ENCODE measurements at places on chromosomes 3 and 15.
A peak's percentile ranks its signal among the peaks of the same experiment; 100 is the strongest.

- DNase-seq, result no peak
Measured at GRCh38 chr3:194375473-194376240, 6.1 kb upstream of the LRRC15 start.

DNA sequence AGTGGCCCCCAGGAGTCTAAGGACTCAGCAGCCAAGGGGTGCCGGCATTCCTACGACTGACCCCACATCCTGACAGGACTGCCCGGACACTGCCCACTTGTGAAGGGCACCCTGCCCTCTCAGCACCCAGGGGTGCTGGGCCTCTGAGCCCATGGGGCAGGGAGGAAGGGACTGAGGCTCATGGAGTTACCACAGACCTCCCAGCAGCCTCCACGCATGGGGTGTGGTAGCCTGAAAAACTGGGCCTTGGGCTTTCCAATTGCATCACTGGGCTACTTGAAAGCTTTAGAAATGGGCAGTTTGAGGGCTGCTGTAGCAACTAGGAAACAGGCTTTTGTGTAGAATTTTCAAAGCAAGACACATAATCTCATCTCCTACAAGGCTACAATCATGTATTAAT, 13.2 kb downstream of the TKT start:
- DNase-seq, result no peak

GRCh38 chr3:120615847-120616609, 19.9 kb downstream of the NDUFB4 start:
- DNase-seq, result peak; percentile 80

GRCh38 chr15:68785541-68785940, 35.2 kb downstream of the ANP32A start:
- no peak for DNase-seq

- DNase-seq, result no peak
Measured at GRCh38 chr3:150271591-150271960, 136.5 kb upstream of the TSC22D2 start.

DNA sequence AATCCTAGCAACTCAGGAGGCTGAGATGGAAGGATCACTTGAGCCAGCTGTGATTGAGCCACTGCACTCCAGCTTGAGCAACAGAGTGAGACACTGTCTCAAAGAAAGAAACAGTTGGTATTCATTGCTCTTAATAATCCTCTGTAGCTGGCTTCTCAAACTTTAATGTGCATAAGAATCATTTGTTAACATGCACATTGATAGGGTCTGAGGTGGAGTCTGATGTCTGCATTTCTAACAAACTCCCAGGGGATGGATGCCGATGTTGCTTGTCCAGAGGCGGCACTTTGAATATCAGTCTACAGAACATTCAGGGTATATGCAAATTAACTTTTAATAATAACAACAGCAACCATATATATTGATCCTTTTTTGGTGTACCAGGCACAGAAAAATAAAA, 39.9 kb downstream of the NKIRAS1 start:
- no peak for DNase-seq

- no peak for DNase-seq
Measured at GRCh38 chr15:66864871-66865281, 162.8 kb downstream of the SMAD6 start.

GRCh38 chr3:49121132-49121736, 611 bp upstream of the USP19 start:
- no peak for DNase-seq

- no peak for DNase-seq
Measured at GRCh38 chr3:152160350-152161011, 108.2 kb upstream of the MBNL1 start.

GRCh38 chr3:37833302-37834186, 28.1 kb upstream of the CTDSPL start:
- DNase-seq, result no peak

- DNase-seq, result no peak
Measured at GRCh38 chr3:69266585-69266984, 119.3 kb downstream of the FRMD4B start.

DNA sequence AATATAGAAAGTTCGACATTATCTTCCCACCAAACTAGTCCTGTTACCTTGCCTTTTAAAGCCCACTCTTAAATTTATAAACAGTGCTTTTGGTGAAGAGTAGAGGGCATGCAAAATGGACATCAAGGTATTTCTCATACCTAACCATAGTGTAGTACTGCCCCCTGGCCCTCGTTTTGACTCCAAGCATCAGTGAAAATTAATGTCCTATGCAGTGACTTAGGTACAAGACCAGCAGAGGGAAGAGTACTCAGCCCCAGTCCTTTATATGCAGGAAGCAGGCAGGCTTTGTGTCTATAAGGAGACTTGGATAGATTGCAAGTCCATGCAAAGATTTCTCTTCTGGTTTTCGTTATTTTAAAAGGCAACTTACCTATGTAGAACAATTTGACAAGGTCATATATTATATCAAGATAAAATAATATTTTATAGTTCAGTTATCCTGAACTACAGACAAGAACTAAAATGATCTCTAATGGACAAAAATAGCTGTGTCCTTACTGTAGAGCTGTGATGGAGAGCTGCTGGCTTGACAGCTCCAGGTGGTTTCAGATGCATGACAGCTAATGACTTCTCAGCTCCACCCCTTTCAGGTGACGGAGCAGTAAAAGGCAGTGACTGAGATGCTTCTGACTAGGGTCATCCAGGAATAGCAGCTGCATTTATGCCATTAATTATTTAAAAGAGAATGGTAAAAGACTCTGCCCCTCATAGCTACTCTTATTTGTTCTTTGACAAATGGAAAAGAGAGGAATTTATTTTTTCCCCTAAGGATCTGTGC, 646.1 kb downstream of the SQOR start:
- DNase-seq, result peak; percentile 34

DNA sequence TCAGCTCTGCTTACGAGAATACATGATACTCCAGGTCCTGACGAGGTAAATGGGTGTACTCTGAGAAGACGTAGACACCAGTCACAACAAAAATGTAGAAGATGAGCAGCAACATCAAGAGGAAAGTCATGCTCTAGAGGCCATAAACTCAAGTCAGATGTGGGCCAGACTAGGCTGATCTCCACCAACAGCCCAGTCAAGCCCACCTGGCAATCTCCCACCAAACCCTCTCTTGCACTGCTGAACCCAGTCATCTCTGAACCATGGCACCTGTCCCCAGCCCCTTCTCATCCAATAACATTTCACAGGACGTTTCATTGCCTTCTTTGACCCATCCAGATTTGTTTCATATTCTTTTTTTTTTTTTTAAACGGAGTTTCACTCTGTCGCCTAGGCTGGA, 10.8 kb upstream of the PDIA3 start:
- no peak for DNase-seq

GRCh38 chr3:122858373-122858772, 63.5 kb downstream of the SLC49A4 start:
- DNase-seq, result peak; percentile 37

GRCh38 chr3:188546835-188547670, 393.1 kb downstream of the LPP start:
- peak; percentile 79 for DNase-seq

GRCh38 chr3:110568246-110568645, 503.4 kb upstream of the NECTIN3 start:
- DNase-seq, result peak; percentile 97

DNA sequence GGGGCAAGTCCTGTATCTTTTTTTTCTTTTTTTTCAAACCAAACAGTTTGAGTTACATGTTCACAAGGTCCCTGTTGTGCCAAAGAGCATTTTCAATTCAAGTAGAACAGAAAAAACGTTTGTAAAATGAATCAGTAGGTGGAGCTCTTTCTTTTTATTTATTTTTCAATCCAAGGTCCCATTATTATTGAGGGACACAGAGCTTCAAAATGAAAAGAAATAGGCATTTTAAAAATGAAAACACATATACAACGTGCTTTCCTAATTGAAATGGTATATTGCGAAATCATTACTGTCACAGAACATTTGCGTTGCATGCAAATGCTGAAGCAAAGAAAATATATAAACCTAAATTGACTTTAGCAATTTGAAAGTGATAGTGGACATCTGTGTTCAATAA, 711.0 kb downstream of the MECOM start:
- DNase-seq, result peak; percentile 70

- DNase-seq, result no peak
Measured at GRCh38 chr3:177607589-177607988, 410.3 kb upstream of the TBL1XR1 start.

DNA sequence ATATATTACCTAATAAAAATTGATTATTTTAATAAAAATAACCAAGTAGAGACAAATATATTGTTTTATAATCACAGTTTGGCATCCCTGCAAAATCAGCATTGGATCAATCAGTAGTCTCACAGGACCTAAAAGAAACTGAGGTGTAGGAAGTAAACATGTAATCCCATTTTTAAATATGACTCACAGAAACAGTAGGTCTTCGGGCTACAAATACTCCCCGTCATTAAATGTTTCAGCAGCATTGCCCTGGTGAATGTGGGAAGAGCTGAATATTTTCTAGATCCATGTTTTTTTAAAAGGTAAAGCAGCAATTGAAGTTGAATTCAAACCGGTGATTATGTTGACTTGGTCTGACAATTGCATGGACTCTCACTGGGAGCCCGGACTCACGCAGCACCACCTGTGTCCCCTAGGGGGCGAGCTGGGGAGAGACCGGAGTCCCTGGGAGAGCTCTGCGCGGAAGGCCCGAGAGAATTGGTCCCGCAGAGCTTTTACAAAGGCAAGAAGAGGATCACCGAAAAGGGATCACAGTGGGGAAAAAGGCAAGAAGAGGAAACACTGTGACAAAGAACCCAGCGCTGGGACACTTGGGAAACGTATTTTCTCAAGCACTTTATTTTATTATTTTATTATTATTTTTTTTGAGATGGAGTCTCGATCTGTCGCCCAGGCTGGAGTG, 17.2 kb upstream of the USP3 start:
- peak; percentile 51 for DNase-seq

DNA sequence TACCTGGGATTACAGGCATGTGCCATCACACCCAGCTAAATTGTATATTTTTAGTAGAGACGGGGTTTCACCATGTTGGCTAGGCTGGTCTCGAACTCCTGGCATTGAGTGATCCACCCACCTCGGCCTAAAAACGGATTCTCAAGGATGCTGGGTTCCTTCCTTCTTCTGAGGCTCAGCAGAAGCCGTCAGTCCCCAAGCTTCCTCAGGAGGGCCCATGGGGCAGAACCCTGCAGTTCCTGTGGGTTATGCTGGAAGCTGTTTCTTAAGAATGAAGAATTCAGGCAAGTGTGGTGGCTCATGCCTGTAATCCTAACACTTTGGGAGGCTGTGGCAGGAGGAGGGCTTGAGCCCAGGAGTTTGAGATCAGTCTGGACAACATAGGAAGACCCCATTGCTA, 29.0 kb upstream of the ZNF710 start:
- DNase-seq, result no peak

- DNase-seq, result no peak
Measured at GRCh38 chr3:127038923-127039581, 56.1 kb downstream of the PLXNA1 start.

- peak; percentile 92 for DNase-seq
Measured at GRCh38 chr3:31532587-31533168, at the start of gene STT3B. STT3B (plus strand) TSS chr3:31532925; CDS start chr3:31532999, 74 bp downstream.

GRCh38 chr3:17035966-17036365, 151.2 kb downstream of the PLCL2 start:
- no peak for DNase-seq

GRCh38 chr15:59678620-59679019, 10.5 kb downstream of the BNIP2 start:
- no peak for DNase-seq

DNA sequence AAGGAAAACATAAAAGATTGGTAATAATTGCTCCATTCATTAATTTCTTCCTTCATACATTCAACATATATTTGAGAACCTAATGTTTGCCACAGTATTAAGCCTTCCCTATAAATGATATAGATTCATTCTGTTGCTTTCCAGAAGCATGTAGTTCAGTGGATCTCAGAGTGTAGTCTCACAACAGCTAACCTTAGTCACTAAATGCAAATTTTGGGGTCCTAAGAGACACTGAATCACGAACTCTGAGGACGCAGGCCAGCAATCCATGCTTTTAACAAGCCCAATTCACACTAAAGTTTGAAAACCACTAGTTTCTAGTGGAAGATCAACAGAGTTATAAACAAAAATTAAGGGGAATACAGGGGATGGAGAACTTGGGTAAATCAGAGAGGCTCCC, 7.2 kb upstream of the AQR start:
- DNase-seq, result no peak

DNA sequence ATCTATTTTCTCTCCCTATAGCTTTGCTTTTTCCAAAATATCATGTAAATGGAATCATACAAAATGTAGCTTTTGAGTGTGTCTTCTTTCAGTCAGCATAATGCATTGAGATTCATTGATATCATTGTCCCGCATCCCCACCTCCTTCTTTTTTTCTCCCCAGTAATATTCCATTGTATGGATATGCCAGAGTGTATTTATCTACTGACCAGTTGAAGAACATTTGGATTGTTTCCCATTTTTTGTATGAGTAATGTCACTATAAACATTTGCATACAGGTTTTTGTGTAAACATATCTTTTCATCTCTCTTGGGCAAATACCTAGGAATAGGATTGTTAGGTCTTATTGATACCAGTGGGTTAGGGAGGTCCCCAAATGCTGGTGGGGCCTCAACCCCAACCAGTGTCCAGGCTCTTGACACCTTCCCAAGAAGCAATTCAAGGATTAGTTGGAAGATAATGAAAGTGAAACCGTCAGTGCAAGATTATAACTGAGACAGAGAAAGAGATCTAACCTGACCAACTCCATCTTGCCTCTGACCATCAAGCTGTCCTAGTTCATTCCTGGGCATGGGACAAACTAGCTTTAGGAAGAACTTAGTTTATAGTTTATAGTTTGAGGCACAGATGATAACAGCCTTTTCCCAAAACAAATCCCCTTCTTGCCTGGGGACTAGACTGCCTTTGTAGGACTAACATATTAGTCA, 7.4 kb upstream of the SLC33A1 start:
- no peak for DNase-seq

GRCh38 chr3:70539908-70540307, 227.5 kb upstream of the MDFIC2 start:
- DNase-seq, result peak; percentile 3

DNA sequence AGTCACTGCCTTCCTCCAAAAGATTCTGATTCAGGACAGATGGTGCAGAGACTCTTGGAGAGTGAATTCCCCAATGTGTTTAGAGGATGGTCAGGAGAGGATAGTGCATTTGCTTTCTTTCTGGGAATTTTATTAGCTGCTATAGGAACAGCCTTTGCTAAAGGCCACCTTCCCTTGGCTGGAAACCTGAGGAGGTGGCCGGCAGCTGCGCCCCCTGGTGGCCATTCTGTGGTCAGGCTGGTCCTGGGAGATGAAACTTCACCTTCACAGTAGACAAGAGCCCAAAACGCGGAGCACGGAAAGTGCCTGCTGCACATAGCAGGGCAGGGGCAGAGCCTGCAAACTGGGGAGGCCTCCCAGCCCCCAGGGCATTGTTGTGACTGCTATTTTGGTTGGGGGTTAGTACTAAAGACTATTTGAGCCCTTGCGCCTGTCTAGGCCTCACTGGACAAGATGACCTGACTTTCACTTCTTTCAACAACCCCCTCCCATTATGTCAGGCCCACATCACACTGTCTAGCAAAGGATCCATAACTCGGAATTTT, 34.3 kb downstream of the SEC22C start:
- peak; percentile 56 for DNase-seq

DNA sequence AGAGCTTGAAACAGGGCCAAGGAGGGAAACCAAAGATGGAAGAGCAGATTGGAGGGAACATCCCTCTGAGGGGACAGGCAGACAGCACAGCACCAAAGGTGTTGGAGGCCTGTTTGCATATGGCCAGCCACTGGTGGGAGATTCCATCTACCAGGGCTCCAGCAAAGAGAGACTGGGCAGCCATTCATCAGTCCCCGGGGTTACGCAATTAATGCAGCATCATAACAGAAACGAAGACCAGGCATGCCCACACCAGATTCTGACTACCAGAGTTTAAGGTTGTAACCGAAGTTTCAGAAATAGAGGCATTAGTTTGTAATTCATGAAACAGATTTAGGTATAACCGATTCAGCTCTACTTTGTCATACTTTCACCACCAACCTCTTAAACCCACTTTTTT, 58.1 kb downstream of the COL8A1 start:
- DNase-seq, result no peak
